ENCODE measurements at places on chromosomes 1 and 21.

- no peak for DNase-seq
Measured at GRCh38 chr1:161200421-161200991, 1.7 kb upstream of the ADAMTS4 start.

DNA sequence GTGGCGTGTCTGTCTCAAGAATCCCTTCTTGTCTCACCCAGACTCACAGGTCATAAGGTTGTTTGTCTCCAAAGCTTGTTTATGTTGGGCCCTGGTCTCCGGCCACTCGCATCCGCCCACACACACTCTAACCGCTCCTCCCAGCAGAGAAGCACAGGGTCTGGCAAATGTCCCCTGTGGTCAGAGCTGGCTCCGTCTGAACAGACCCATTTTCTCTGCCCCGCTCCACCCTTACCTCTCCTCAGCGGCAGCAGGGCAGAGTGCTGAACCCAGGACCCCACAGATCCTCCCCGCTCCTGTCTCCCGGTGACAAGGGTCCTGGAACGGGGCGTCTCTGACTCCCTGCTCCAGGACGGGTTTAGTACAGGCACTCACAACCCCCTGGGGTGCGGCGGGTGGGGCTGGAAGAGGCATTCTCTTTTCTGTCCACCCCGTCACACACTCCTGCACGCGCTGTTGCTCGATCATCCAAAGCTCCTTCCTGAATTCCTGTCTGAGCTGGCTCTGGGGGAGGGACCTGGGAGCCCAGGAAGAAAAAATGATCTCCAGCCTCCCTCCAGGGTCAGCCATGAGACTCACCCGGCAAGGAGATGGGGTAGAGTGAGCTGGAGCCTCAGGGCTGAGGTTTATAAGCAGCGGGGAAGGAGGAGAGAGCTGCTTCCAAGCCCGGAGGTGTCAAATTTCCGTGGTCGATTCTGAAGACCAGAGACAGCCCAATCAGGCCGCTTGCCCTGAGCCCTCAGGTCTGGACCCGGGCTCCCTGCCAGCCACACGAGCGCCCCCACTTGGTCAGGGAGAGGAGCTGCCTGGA, at the start of gene S100A13:
Gene S100A13 (minus strand): TSS at position 602 of the 811 bp plus-strand sequence. CDS start 1,033 bp downstream, outside the sequence.
- peak; percentile 98 for DNase-seq

DNA sequence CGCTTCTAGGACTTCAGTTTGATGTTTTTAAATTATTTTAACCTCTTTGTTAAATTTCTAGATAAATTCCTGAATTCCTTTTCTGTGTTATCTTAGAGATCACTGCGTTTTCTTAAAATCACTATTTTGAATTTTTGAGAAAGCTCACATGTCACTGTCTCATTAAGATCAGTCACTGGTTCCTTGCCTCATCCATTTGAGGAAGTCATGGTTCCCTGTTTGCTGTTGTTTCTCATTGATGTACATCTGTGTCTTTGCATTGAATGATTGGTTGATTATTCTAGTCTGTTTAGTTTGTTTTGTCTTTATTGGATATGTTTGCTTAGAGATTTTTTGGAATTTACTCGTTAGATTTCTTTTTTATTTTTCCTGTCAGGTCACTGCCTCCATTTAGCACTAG, 50.1 kb downstream of the CRP start:
- DNase-seq = no peak

- DNase-seq = peak; percentile 57
Measured at GRCh38 chr1:209850342-209850979, 22.7 kb downstream of the UTP25 start.

- DNase-seq = no peak
Measured at GRCh38 chr1:192756314-192756713, 52.5 kb upstream of the RGS2 start.

- DNase-seq = peak; percentile 22
Measured at GRCh38 chr1:45490121-45490625, 790 bp downstream of the TESK2 start.

DNA sequence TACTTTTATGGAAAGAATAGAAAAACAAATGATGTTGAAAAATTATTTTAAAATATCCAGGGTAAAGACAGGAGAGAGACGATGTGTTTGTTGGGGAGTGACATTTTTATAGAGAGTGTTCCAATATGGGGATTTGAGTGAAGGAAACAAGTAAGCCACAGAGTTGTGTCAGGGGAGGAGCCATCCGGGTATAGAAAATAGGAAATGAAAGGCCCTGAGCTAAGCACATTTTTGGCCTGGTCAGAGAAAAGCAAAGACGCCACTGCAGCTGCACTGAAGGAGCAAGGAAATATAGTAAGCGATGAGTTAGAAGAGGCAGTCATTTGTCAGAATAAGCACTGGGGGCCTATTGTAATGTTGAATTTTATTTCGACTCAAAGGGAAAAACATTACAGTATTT, 107.3 kb upstream of the ADGRL4 start:
- DNase-seq = no peak

DNA sequence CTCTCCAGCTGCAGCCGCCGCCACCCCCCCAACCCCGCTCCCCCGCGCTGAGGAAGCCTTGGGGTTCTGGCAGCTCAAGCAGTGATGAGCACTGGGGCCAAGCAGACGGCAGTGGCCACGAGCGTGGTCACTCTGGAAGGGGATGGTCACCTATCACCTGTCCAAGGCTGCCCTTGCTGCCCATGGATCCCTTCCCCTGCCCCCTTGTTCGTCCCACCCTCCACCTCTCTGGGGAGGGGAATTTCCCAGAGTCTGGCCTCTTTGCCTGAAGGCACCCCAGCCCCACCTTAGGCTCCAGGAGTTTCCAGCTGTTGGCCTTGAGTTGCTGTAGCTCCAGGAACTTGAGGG, 7.2 kb upstream of the SMIM12 start:
- no peak for DNase-seq

DNA sequence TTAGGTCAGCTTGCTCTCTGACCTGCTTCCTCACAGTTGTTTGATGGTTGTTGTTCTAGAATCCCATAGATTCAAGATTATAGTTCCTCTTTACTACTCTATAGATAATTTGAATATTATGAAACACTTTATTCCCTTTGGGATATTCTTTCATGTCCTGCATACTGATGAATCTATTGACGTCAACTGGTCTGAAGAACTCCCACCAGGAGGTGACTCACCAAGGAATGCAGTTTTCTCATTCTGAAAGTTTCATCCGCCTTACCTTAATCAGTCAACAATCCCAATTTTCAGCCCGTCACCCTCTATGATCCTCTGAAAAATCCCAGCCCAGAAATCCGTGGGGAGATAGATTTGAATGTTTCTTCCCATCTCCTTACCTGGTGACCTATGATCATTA, 834.1 kb upstream of the PRMT6 start:
- no peak for DNase-seq

GRCh38 chr21:18058731-18059398, 185.8 kb upstream of the CHODL start:
- no peak for DNase-seq

DNA sequence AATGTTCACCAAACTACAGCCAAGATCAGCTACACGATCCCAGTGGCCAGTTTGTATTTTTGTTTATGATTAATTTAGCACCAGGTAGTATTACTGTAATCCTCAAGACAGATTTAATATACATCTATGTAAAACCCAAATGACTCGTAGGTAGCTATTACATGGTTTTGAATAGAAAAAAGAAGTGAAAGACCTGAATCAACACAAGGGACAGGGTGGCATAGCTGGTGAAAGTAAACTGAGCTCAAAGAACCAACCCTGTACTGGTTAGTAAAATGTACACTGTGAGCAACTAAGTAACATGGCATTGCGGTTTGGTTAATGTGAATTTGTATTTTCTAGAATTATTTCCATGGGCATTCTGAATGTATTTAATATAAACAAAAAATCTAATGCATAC, 8.8 kb downstream of the GPATCH2 start:
- DNase-seq = no peak

GRCh38 chr1:10724948-10725847, 71.2 kb downstream of the CASZ1 start:
- DNase-seq = peak; percentile 26

DNA sequence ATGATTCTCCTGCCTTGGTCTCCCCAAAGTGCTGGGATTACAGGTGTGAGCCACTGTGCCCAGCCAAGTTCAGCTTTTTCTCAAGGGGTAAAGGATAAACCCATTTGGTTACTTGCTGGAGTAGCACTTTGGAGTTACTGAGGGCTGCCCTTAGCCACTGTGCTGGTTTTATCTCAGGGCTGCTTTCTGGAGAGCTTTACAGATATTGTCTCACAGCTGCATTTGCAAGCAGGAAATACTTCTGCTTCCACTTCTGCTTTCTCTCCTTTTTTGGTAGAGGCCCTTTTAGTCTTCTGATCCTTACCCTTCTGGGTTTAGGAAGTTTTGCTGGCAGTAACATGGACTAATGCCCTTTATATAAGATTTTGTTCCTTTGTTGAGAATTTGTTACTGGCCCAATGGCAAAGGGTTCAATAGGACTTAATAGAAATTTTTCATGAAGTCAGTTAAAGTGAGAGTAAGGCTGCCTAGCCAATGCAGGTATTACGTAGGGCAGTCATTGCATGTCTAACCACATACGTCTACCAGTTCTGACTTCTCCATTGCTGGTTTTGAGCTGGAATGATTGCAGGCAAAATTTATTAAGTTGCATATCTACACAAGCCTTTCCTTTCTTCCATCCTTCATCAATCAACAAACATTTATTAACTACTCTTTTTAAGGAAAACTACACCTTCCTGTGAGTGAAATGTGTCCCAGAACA, 24.4 kb downstream of the CAP1 start:
- DNase-seq = no peak

GRCh38 chr1:9269721-9270120, 23.0 kb upstream of the SPSB1 start:
- DNase-seq = no peak

GRCh38 chr1:162389021-162389818, 7.7 kb downstream of the C1orf226 start:
- DNase-seq = peak; percentile 75

DNA sequence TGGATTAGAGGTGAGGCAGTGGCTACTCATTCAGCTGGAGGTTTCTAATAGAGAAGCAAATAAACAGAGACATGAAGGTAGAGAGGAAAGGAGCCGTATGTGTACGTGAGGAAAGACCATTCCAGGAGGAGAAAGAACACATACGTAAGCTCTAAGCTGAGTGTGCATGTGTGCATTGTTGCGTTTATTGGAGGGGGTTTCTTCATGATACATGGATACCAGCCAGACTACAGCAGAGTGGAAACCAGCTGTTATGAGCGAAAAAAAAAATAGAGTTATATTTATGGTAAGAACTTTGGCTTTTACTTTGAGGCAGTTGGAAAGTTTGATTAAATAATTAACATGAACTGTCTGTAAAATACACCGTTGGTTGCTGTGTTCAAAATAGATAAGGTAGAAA, 173.4 kb upstream of the RGS18 start:
- no peak for DNase-seq

DNA sequence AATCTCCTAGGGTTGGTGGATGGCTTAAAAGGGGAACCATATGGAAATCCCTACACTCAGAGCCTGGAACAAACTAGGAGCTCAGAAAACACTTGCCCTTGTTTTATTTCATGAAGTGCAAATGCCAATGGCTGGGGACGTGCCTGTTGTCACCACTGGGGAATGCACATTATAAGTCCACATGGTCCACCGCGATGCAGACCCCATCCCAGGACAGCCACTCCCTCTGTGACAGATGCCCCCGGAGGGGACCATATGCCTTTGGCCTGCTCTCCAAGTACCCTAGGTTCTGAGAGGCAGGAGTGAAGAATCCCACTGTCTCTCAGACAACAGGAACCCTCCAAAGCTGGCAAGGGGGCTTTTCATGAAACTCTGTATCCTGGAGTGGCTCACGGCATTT, 42.3 kb downstream of the LRP8 start:
- no peak for DNase-seq

DNA sequence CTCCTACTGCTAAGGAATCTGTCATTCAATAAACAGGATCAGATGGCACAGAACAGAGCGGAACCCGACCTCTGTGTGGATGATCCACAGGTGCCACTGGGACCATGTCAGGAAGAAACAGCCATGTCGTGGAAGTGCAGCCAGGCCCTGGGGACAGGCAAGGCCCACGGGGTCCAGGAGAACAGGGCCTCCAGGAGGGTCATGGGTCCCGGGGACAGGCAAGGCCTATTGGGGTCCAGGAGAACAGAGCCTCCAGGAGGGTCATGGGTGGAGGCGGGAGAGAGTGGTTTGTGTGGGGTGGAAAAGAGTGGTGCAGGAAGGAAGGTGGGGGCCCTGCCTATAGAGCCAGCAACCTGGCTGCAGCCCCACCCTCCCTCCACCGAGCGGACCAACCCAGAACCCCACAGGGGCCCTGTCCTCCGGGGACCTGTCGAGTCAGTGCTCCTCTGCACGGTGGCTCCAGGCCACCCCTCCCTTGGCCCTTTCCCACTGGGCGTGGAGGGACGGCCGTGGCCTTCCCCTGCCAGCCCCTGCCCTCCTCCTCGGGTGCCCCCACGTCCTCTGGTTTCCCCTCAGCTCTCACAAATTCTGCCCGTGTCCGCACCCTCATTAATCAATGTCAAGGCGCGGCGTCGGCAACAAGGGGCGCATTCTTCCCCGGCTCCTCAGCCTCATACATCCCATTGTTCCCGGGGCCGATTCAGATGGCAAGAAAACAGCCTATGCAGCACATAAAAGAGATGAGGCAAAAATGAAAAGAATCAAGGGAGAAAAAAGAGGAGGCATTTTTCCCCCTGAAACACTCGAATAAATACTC, 146.4 kb downstream of the PRDM16 start:
- no peak for DNase-seq

DNA sequence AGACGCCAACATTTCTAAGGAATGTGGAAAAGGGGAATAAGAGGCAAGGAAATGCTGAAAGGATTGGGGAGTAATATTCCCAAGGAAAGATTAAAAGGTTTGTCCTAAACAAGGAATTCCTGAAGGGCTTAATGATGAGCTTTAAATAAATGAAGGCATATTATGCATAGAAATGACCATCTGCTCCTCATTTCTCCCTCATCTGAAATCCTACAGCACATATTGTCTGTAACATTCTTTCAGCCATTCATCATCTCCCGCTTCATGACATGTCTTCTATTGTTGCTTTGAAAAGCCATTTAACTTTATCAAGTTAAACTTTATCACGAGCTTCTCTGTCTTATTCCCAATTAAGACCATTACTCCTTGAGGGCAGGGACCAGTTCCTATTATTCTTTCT, 608.7 kb upstream of the PLXNA2 start:
- no peak for DNase-seq

DNA sequence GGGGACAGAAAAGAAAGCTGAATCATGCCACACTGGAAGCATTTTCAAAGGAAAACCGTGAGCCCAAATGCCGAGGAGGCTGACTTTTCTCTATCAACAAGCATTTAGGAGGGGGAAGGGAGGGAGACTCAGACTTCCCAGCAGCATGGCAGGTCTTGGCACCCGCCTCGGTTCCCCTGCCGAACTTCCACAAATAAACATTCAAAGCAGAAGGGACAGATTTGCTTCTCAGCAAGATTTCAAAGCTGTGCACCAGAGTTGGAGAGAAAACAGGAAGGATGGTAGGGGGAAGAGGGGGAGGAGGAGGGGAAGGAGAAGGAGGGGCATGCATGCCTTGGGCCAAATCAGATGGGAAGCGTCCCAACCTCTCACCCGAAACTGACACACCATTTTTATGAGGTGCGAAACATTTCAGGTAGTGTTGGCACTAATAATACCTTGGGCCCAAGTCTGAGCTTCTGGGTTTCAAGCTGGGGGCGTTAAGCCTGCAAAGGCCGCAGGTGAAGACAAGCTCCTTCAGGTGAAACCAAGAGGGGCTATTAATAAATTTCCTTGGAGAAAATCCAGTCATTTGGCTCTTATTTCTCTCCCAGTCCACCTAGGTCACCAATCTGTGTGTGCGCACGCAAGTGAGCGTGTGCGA, 26.4 kb downstream of the ABCA4 start:
- DNase-seq = peak; percentile 58
